BJ (cell line): ENCODE measurements at places on chromosomes 11 and 22.

DNA sequence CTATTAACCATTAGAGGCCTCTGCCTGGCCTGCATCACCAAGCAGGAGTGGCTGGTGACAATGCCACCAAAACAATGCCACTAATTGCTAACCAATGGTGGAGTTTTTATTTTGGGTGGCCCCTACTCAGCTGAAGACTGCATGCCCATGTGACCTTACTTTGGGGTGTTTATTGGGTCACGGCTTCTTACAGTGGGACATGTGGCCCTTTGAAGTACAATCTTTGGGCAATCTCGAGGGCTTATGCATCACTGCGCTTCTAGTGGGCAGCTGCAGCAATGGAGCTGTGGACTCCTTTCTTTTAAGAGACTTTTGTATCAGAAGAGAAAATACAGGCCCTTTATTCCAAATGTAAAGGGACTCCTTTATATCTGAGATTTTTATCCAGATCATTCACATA lies 85.7 kb downstream of the IGLL5 start:
- no peak for DNase-seq

DNA sequence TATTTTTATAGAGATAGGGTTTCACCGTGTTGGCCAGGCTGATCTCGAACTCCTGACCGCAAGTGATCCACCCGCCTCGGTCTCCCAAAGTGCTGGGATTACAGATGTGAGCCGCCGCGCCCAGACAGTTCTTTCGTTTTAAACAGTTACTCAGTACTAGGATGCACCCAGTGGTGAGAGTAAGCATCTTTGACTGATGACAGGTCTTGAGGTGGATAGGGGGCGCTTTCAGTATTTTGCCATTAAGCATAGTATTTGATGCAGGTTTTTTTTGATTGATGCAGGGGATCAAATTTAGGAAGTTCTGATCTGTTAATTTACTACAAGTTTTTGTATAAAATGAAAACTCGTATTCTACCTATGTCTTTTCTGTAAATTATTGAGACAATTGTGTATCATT lies 13.2 kb upstream of the TRIM34 start:
- DNase-seq: no peak

DNA sequence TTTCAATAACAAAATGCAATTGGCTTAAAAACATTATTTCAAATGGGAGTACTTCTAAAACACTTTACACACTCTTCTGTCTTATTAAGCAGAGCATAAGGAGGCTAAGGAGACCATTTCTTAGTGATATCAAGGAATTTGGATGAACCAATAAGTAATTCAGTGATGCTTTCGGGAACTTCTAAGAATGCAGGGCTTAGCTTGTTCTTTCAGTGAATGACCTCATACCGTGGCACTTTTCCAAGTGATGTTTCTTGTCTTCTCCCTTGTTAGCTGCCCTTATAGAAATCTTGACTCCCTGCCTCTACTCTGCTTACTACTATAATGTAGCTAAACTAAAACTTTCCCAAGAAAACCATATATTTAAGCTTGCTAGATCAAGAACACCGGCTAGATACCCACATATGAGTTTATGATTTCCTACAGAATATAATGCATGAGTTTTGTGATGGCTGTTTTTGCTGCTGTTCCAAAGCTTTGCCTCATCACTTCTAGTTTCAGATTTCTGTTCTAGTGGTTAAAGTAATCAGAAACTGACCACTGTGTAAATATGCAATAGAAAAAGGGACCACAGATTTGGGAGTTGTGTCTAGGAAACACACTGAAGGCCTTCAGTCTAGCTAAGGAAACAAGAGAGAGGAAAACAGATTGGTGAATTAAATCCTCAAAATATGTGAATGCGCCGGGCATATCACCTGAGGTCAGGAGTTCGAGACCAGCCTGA lies 37.5 kb upstream of the STK33 start:
- DNase-seq: no peak

- no peak for DNase-seq
Measured at GRCh38 chr22:19716041-19716828, 1.9 kb downstream of the SEPTIN5 start.

DNA sequence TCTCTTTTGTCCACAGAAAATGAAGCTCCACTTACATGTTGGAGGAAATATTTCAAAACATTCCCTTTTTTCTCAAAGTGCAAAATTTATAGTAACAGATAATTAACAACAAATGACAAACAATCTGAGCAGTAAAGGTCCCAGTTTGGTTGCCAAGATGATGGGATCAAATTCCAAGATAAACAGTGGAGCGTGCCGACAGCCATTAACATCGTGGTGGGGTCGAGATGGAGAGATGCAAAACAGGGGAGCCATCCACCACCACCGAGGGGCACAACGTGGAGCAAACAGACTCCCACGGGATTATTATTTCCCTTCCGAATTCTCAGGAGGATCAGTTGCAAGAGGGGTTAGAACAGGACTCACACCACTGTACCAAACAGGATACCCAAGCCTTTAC lies 17.2 kb downstream of the MPPED2 start:
- no peak for DNase-seq

DNA sequence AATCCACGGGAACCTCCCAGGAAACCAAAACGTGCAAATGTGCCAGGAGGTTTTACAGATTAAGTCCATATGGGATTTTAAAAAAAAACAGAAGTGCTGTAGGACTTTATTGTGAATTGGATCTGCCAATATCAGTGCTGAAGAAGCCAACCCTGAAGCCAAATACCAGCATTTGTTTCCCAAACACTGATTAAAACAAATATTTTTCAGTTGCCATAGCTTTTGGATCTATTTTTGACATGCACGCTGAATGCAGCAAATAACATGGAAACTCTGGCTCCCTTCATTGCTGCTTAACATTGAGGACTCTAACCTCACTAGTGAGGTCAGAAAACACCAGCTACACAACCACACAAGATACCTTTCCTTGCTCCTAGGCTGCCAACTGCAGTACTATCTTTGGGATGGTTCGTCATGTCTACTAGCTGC lies 28.4 kb upstream of the SIK2 start:
- DNase-seq: no peak
